ENCODE measurements at places on chromosomes 5 and 9. TPM values are rescaled to one million over a fixed set of nuclear protein-coding genes. Genes with fewer than 3 reads are reported as not detected.
A peak's percentile ranks its signal among the peaks of the same experiment; 100 is the strongest.

DNA sequence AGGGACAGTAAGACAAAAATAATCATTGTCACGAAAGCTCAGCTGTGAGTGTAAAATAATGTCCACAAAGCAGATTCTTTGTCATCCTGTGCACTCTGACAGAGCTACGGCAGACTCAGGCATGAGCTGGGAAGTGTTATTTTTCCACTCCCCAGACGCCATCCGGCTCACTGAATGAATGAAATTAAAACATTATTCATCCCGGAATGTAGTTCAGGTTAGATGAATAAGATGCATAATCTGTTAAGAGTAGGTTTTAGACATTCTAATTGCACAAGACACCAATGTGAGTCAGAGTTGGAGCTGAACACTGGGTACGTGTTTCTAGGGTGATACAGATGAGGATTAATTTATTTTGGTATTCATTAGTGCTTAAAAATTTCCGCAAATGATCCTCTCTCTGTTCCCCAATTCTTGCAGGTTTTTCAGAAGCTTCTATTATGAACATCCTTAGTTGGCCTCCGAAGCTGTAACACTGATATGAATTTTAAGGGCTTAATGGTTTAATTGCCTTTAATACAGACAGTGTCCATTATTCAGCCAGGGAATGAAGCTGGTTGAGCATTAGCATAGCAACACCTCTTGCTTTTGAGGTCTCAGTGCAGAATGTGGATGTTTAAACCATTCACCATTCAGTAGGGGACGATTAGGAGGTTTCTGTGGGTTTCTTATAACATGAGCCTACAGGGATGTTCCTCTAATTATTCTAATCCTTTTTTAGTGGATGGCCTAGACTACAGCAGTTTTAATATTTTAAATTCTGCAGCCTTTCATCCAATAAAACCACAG, 65.6 kb upstream of the FRRS1L start:
- no peak for DNase-seq

DNA sequence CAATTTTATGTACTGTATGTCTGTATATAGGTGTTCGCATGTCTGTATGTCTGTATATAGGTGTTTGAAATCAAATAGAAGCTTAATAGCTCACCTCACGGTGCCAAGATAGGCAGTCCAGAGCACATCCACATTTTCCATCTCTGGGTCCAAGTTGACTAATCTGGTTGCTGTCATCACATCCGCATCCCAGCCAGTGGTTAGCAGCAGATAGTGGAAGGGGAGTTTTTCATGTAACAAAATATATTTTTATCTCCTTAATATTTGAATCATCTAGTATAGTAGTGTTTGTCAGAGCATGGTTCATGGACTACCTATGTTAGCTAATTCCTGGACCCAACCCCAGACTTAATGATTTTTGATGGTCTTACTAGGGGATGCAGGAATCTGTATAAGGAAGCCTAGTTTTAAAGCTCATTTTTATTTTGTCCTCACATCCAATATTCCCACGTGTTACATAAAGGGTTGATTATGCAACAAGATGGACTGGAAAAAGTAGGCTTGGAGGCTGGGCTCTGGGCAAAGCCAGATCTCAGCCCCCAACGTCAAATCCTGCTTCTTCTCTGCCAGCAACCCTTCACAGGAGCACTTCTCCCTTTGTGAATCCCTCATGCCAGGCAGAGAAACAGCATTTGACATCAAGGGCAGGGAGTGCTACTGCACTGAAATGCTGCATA, 219.7 kb downstream of the ZSWIM6 start:
- DNase-seq = no peak

- DNase-seq = no peak
Observed at GRCh38 chr5:131364507-131365050, 100.7 kb downstream of the CDC42SE2 start.

DNA sequence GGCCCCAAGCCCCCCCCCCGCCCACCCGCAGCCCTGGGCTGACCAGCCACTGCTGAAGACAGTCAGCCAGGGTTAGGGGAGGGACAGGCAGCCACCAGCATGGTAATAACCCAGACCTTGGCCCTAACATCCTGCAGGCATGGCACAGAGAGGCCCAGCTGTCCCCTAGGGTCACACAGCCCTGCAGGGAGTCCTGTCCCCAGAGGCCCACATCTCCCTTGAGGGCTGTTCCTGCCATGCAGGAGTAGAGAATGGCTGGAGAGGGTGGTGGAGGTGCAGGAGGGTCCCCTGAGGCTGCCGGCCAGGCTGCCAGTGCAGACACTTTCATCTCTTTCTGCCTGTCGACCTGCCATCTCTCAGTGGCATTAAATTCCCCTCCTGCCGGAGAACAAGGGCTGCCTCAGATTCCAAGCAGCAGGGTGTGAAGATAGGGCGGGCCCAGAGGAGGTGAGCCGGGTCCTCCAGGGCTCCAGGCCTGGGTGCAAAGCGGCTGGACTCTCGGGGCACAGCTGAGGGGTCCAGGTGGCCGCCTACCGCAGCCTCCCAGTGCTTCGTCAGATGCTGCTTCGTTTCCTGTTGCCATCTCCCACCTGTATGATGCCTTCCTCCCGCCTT, 40.0 kb downstream of the CXXC5 start:
- no peak for DNase-seq

DNA sequence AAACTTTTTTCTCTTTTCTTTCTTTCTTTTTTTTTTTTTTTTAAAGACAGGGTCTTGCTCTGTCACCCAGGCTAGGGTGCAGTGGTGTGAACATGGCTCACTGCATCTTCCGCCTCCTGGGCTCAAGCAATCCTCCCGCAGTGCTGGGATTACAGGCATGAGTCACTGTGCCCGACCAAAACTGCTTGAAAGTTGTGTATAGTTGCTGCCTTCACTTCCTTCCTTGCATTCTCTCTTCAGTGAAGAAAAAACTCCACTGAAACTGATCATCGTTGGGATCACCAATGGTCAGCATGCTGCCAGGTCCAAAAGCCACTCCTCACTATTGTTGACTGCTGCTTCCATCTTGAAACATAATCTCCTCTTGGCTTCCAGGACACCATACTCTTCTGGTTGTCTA, 66.6 kb upstream of the CTNNA1 start:
- DNase-seq = no peak

- DNase-seq = peak; percentile 34
Observed at GRCh38 chr5:105504-106070, 13.6 kb downstream of the PLEKHG4B start.

DNA sequence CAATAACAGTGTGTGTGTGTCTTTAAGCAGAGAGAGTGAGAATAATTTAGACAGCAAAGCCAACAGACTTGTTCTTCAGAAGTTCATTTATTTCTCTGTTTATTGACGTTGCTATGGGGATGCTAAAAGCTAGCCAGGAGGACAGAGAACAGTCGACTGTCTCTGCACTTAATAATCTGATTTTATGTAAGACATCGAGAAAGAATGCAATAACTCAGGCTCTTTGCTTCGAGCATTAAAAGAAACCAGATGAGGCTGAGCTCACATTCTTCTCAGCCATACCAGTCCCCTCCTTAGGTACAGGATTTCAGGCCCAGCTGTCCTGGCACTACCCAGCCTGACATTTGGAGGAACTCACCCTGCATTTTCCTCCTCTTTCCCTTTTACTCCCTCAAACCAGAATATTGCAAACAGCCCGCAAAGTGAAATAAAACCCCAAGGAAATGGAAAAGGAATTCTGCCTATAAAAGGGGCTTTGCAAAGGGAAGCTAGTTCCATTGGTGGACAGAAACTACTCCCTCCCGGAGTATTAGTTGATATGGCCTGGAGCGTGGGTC, 44.5 kb upstream of the DPYSL3 start:
- no peak for DNase-seq

DNA sequence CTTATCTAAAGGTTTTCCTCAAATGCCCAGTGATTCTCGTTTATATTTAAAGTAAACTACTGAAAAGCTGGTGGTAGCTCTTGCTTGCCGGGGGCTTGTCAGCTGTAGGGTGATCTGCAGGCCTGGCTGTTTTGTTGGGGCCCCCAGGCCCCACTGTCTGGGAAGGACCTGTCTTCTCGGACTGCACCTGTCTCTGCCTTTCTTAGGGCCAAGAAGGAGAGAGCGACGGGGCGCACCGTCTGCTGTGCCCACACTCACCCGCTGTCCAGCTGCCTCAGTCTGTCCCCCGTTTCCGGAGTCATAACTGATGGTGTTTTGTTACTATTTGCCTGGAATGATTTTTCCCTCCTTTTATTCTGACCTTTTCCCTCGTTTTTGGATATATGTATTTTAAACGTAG, 94.1 kb upstream of the CACNA1B start:
- DNase-seq = no peak

GRCh38 chr9:123034881-123035510, 1.5 kb downstream of the GPR21 start:
- DNase-seq = no peak

DNA sequence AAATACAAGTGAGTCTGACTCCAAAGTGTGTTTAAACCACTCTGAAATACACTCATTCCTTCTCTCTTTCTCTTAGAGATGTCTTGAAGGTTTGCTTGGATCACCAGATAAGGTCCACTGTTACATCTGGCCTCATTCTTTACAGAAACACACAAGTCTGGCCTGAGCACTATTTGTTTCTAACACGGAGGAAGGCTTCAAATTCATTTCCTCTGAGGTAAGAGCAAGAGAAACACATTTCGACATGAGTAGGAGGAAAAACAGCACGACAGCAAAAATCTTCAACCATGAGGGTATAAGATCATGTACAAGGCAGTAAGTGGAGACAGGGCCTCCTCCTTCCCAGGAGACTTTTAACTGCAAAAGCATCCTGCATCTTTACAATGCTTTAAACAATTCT, 8.0 kb downstream of the SIL1 start:
- DNase-seq = no peak

- peak; percentile 68 for DNase-seq
Observed at GRCh38 chr5:138752341-138752950, 779 bp upstream of the CTNNA1 start.

DNA sequence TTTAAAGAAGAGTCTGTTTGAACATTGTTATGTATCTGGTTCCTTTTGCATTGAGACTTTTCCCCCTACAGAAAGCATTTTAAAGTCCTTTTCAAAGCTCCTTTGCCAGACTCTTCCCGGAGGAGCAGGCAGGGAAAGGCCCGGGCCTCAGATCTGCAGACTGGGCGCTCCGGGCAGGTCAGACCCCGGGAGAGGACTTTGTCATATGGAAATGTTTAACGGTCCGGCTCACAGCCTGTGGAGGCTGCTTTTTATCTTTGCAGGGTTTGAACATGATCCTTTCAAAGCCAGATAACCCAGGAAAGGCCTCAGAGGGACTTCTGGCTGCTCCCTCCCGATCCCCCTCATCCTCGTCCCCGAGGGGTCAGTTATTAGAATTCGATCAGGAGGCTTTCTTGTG, 82.1 kb upstream of the IRX2 start:
- no peak for DNase-seq

DNA sequence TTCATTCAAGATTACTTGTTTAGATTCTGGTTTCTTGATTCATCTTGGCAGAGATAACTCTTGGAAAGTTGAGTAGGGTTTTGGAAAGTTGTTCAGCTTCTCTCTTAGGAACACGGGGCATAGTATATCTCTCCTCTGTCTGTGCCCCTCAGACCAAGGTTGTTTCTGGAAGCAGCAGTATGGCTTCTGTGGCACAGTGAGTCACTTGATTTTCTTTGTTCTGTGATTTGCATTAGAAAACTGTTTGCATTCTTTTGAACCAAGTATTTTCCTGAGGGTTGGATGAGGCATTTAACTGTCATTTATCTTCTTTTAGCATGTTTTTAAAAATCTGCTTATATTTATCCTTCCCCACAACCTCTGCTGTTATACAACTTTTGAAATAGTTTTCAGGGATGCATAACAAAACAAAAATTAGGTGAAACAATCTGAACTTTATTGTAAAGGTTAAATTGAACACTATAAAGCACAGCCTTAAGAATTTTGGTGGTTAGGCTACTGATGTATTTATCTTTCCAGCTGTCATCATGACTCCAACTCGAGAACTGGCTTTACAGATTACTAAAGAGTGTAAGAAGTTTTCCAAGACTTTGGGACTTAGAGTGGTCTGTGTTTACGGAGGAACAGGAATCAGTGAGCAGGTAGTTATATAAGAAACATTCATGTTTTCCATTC, 26.5 kb downstream of the DDX46 start:
- no peak for DNase-seq

DNA sequence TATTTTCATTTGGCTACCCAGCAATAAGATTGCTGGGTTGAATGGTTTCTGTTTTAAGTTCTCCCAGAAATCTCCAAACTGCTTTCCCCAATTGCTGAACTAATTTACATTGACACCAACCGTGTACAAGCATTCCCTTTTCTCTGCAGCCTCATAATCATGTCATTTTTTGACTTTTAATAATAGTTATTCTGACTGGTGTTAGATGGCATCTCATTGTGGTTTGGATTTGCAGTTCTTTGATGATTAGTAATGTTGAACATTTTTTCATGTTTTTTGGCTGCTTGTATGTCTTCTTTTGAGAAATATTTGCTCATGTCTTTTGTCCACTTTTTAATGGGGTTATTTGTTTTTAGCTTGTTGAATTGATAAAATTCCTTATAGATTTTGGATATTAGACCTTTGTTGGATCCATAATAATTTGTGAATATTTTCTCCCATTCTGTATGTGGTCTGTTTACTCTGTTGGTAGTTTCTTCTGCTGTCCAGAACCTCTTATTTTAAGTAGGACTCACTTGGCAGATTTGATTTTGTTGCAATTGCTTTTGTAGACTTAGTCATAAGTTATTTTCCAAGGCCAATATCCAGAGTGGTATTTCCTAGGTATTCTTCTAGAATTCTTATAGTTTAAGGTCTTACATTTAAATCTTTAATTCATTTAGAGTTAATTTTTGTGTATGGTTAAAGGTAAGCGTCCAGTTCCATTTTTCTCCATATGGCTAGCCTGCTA, 793.7 kb downstream of the BRINP1 start:
- no peak for DNase-seq

GRCh38 chr5:141903261-141903660, 20.4 kb upstream of the DELE1 start:
- DNase-seq = no peak

ITGA2 gene
- 0.61 TPM for polyA plus RNA-seq

GRCh38 chr9:130590305-130590704, 10.9 kb downstream of the FUBP3 start:
- DNase-seq = peak; percentile 26

DNA sequence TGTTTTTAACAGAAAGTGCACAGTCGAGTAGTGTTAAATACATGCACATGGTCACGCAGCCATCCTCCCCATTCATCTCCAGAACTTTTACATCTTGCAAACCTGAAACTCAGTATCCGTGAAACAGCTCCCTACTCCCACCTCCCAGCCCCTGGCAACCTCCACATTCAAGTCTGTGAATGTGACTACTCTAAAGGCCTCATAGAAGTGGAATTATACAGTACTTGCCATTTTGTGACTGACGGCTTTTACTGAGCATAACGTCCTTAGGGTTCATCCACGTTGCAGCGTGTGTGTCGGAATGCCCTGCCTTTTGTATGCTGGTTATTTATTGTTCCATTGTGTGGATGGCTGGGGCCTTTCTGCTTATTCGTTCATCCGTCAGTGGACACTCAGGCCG, 35.8 kb downstream of the USP20 start:
- no peak for DNase-seq

GRCh38 chr9:133948561-133949485, 43.3 kb downstream of the VAV2 start:
- no peak for DNase-seq

- DNase-seq = no peak
Observed at GRCh38 chr5:93161661-93162654, 419.1 kb downstream of the NR2F1-AS1 start.

- peak; percentile 96 for DNase-seq
Observed at GRCh38 chr5:37717613-37718431, 122.0 kb downstream of the GDNF start.

- DNase-seq = no peak
Observed at GRCh38 chr5:133489632-133490031, 122.7 kb downstream of the FSTL4 start.

ENTREP1 gene
- polyA plus RNA-seq = 6.8 TPM

- DNase-seq = no peak
Observed at GRCh38 chr5:95241635-95242034, 43.3 kb downstream of the MCTP1 start.

GRCh38 chr9:133702798-133703590, 35.2 kb downstream of the SARDH start:
- no peak for DNase-seq
